ENCODE measurements at places on chromosomes 16 and 17.
A peak's percentile ranks its signal among the peaks of the same experiment; 100 is the strongest.

- DNase-seq = no peak
Observed at GRCh38 chr16:47254756-47255155, 111.0 kb upstream of the NETO2 start.

DNA sequence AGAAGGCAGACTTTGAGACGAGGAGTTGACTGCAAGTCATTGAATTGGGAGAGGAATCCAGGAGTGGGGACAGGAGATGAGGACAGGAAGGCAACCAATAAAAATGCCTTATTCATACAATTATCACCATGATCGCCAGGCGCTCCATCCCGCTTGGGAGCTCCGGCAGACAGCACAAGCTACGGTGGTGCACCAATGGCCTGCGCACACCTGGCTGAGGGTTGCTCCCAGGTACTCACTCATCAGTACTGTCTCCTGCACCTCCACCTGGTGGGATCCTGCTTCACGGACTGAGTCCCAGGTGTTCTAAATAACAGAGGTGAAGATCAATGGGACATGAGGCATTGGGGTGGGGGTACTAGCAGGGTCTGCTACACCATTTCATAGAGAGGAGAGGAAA, 160.0 kb upstream of the TNRC6C start:
- no peak for DNase-seq

DNA sequence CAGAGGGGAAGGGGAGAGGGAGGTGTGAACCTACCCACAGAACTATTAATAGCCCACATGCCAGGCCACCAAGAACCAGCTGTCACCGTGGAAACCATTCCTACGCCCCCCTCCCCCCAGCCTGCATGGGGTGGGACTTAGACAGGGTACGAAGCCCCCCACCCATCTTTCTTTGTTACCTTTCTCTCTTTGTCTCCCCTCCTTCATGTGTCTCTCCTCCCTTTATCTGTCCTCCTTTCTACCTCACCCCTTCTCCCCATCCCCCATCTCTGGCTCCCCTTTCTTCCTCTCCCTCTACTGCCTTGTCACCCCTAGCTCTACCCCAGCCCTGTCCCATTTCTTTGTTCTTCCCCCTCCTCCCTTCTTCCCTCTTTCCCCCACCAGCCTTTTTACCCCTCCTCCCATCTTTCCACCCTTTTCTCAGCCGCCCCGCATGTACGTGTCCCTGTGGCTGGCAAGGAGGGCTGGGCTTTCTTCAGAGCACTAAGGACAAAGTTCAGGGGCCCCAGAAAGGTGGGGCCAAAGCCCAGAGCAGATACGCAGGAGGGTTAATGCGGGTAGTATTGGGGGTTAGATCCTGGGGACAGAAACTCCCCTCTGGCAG, 8.0 kb downstream of the THRA start:
- peak; percentile 17 for DNase-seq

DNA sequence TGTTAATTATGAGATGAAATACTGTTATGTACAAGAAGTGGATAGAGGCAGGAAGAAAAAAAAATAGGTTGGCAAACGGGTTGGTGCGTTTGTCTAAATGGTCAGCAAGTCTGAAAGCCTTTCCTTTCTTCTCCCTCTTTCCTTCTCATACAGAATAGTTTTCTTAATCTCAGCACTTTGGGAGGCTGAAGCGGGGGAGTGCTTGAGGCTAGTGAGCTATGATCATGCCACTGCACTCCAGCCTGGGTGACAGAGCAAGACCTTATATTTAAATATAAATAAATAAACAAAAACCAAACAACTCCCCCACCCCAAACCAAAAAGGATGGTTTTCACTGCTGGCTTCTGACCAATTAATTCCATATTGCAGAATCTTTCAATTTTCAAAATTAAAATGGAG, 74.7 kb upstream of the CORO6 start:
- DNase-seq = no peak

DNA sequence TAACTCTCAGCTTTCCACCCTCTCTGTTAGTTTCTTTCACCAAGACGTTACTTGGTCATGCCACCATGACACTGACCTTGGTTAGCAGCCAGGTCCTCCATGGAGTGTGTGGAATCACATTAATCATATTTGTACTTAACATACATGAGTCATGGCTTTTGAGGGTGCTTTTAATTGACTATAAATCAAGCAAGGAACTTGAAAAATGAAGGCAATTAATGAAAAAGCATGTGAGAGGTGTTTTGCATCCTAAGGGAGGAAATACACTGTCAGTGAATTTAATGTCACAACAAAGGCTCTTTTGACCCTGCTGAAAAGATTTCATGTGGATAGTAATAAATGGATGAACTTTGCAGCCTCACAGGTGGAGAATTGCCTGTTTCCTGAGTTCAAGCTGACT, 240.7 kb downstream of the CDH13 start:
- no peak for DNase-seq
